Fibroblast of skin of scalp (primary cell): ENCODE measurements at places on chromosomes 2 and 18.

- DNase-seq, result no peak
Measured at GRCh38 chr2:36819095-36819711, 122.7 kb downstream of the VIT start.

GRCh38 chr2:174840436-174840835 is 76.2 kb upstream of the CHRNA1 start:
- DNase-seq, result peak; percentile 88

- DNase-seq, result peak; percentile 16
Measured at GRCh38 chr2:238202326-238203093, 985 bp downstream of the ILKAP start.

DNA sequence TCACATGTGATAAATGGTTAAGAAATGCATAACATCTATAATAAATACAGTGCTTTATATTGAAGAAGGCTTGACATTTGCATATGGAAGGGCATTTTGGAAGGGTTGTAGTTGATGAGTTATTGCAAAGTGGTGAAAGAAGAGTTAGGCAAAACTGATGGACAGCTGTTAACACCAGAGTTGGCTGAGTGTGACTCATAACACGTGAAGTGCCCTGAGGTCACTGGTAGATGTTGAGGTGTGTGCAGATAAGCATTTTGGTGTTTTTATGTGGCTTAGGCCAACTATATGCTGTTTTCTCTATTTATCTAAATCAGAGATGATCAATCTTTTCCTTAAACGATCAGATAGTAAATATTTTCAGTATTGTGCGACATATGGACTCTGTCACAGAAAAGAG is 154.3 kb upstream of the KCNH7 start:
- DNase-seq, result no peak

DNA sequence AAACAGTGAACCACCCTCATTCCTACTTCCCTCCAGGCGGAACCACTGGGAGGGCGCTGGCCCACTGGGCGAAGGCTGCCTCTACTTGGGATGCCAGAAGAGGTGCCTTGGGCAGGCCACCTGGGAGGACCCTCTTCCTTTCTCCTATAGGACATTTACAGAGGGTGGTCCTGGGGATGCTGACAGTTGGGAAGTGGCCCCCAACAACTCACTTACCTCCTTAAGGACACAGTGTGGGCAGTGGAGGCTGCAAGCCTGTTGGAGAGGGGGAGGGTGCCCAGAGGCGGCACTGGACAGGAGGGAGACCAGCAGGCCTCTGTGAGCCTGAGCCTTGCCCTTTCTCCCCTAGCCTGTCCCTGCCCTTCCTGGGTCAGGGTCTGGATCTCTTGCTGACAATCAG is 346.4 kb upstream of the HS6ST1 start:
- DNase-seq, result no peak

- no peak for DNase-seq
Measured at GRCh38 chr2:141633132-141633531, 497.7 kb downstream of the LRP1B start.

DNA sequence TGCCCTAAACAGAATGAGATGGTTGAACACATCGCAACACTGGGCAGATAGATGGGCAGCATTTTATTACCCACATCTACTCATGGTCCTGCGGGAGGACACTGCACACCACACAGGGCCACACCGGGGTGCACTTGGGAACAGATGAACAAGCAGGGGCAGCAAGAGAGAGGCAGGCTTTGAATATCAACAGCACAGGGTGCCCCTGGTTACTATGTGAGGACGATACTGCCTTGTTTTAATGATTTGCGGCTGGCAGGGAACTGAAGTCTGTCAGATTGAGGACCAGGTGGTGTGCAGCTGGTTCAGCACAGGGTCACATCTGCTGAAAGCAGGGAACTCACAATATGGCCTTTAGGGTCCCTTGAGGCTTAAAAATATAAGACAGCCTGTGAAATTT is 195.7 kb downstream of the PIEZO2 start:
- no peak for DNase-seq

DNA sequence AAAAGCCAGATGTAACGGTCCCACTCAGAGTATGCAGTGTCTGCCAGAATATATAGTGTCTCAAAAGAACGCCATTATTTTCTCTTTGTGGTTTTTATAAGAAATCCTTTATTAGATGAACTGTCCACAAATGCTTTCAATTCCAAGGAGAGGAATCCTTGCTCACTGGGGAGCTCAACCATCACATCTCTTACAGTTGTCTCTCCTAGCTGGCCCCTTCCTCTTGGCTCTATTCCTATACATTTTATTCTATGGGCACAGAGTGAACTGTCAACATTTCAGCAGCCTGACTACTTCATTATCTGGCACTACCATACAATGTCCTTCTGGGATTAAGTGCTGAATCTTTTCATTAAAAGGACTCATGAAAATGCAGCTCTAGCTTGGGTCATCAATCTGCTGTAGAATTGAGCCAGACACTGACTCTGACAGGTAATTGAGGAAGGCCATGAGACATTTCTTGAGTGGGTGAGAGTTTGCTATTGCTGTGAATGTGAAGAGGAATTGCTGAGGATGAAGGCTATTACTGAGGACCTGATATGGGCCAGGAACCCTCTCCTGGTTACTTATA is 96.5 kb upstream of the THOC1 start:
- peak; percentile 97 for DNase-seq

- no peak for DNase-seq
Measured at GRCh38 chr2:97963880-97964279, 31.9 kb downstream of the TMEM131 start.

DNA sequence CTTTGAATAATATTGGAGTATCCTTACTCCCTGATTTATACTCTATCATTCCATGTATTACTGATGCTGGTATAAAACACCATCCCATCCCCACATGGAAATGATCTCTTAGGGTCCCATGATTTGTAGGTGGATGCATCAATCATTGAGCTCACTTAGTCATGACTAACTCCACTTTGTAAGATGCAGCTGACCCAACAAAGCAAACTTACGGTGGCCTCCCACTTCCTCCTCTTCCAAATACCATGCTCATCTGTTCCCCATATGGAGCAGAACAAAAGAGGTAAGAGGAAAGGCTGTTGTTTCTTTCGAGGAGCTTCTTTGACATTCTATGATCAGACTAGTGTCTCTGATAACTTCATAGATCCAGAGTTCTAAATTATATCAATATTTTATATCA is 640.2 kb upstream of the SLC39A10 start:
- DNase-seq, result no peak

- DNase-seq, result no peak
Measured at GRCh38 chr2:187482796-187483195, 34.7 kb upstream of the CALCRL start.

- peak; percentile 52 for DNase-seq
Measured at GRCh38 chr18:47883771-47884413, 46.6 kb downstream of the SMAD2 start.

- peak; percentile 20 for DNase-seq
Measured at GRCh38 chr18:62187543-62188510, 772 bp downstream of the RELCH start.

DNA sequence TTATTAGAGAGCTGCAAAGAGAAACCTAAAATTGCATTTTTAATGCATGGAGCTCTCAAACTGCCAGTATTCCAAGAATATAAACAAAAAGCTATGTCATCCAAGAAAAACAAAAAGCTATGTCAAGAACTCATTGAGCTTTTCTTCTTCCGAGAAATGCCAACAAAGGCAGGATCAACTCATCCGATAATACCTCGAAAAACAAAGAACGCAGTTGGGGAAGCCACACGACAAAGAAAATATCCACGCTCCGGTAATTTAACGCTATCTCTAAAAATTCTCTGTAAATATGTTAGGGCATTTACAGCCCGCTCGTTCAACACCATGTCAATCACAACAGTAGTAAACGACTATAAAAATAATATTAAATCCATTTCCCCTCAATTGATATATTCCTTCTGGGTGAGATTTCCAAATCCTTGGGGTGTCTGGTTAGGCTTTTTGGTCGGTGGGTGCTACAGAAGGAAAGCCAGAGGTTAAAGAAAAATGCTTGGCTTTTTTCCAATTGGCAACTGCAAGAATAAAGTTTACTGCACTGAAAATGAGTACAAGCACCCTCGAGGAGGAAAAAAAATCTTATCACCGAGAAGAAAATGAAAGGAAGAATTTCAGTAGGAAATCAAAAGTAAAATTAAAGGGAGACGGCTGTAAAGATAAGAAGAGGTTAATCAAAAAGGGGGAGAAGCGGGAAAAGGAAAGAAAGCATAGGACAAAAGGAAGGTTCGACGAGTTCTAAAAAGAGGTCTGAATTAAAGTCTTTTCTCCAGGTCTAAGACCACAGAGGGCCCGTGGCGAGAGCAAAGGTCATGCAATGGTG is 856 bp downstream of the TIA1 start:
- DNase-seq, result peak; percentile 19

DNA sequence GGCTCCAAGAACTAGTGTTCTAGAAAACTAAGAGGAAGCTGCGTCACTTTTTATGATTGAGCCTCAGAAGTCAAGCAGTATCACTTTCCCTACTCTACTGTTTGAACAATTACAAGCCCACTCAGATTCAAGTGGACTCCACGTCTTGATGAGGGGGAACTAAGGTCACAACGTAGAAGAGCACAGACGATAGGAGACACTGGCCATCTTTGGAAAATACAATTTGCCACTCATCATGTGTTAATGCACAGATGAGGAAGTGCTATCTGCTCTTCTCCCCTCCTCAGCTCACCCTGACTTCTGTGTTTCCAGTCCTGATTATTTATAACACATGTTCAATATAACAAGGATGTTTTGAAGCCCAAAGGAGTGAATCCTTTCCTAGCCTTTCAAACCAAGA is 76.1 kb upstream of the CYP1B1 start:
- no peak for DNase-seq

DNA sequence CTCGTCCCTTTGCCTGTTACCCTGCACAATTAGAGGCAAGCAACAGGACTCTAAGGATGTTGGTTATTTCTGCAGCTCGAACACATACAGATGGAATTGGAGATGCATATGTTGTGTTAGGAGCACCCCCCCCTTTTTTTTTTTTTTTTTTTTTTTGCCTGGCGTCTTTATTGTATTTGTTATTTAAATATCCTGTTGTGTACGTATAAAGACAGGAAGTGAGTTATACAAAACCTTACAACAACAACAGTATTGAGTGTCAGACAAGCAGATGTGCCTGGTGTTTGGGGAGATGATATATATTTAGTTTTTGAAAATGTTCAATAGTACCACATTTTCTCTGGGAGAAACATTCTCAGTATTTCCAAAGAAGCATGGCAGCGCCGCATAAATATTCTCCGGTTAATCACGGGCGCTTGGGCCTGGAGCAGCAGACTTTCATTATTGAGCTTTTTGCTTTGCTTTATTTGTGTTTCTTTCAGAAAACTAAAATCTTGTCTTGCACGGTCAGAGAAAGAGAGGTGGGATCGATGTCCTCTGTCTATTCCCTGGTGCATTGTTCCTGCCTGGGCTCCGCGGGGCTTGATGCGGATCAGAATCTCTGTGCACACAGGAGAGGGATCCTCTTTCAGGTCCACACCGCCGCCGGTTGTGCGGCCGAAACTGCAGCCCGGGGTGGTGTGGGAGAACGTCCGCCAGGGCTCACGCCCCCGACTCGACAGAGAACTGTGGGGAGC is 23.2 kb upstream of the ZNF516 start:
- DNase-seq, result peak; percentile 24

DNA sequence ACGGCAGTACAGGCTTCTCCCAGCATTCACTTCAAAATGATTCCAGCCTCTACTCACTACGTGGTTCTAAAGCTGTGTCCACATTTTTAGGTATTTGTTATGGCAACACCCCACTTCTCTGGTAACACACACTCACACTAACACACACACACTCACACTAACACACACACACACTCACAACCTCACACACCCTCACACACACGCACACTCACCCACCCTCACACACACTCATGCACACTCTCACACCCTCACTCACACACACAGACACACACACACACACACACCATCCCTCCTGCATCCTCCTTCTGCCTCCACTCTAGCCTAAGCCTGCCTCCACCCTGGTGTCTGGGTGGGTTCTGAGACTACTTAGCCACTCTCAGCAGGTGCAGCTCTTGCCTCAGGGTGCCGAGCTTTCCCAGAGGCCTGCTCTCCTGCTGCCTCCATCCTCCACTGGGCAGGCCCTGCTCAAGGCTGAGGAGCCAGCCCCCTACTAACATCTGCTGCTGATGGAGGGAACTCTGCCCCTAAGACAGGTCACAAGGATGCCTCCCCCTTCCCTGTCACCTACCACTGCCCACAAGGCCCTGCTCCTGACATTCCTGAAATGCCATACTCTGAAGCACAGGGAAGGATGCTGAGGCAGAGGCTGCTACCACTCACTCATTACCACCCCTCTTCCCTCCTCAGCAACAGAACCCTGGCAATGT is 63.9 kb downstream of the NCAPH start:
- DNase-seq, result no peak

DNA sequence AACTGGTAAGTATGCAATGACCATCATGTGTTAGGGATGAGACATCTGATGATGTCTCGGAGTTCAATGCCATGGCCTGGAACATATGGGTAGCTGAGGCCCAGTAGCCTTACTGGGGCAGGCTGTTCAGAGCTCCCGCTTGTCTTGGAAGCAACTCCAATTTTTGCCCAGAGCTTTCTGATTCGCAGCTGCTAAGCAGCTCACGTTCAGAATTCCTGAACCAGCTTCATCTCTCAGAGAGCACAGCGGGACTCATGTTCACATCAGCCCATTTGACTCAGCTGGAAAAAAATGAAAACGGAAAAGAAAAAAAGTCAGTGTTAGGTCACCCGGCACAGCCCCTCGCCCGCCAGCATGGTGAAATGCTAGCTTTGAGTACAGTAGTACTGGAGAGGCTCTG is 16.8 kb upstream of the LRATD1 start:
- peak; percentile 72 for DNase-seq

DNA sequence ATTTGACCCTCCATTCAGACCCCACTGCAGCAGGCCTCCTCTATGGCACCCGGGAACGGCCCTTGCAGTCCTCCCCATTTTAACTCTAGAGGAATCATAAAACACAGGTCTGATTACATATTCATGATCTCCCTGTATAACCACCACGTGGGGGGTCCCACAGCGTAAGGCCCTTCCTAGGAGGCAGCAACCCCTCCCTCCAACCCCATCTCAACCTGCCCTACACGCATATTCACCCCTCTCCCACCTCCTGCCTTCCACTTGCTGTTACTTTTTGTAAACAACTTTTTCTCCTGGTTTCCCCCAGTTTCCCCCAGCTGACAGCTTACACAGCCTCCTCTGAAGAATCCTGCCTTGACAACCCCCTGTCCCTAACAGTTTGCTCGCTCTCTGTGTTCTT is 85.1 kb upstream of the FOXI3 start:
- no peak for DNase-seq

DNA sequence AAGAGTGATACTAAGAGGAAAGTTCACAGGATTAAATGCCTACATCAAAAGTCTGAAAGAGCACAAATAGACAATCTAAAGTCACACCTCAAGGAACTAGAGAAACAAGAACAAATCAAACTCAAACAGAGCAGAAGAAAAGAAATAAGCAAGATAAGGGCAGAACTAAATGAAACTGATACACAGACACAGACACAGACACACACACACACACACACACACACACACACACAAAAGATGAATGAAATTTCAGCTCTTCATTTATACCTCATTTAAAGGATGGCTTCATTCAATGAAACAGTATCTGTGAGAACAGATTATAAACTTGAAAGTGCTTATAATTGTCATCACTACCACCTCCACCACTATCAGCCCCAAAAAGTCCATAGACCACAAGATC is 428.9 kb downstream of the MBD2 start:
- DNase-seq, result no peak
